ENCODE measurements at places on chromosomes 6 and 20.

DNA sequence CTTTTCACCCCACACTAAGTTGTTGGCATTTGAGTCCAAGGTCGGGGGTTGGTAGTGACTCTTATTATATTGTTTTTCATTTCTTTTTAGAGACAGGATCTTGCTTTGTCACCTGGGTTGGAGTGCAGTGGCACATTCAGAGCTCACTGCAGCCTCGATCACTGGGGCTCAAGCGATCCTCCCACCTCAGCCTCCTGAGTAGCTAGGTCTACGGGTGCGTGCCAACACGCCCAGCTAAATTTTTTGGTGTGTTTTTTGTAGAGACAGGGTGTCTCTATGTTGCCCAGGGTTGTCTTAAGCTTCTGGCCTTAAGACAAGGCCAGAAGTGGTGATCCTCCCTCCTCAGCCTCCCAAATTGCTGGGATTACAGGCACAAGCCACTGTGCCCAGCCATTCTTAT is 25.1 kb upstream of the TGM2 start:
- DNase-seq: no peak

GRCh38 chr20:14232650-14233049 is 104.8 kb downstream of the FLRT3 start:
- no peak for DNase-seq

DNA sequence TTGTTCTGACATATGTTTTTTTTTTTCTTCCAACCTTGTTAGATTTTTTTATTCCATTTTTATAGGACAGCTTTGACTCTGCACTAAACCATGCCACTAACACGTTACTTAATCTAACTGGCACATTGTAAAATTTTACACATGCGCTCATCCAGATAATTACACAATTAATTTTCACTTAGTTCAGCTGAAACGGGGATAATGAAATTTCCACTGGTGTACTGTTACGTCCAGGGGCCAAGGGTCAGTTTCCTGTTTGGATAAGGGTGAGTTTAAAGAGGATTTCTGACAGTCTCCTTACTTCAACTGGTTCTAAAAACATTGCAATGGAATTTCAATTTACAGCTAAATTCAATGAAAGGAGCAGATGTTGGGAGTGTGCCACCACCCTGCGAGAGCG is 221.8 kb upstream of the CEP162 start:
- no peak for DNase-seq

DNA sequence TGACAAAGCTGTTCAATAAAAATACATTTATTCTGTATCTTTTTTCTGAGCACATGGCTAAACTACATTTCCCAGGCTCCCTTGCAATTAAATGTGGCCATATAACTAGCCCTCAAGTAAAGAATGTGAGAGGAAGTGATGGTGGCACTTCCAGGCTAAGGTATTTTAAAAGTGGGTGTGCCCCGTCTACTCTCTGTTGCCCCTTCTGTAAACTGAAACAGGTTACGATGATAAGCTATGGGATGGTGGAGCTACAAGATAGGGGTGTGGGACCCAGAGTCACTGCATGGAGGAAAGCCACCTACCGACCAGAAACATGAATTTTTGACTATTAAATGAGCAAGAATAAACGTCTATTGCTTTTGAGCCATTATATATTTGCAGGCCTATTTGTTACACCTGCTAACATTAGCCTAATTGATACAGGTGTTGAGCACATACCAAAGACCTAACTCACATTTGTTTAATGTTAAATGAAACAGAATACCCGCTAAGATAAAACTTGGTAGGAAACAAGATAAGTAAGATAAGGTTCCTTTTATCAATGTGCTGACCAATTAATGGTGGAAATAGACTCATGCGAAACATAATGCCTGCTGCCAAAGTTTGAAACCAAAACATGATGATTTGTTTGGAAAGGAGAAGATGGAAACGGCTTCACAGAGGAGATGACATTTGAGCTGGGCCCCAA is 3.1 kb downstream of the FYN start:
- DNase-seq: no peak

DNA sequence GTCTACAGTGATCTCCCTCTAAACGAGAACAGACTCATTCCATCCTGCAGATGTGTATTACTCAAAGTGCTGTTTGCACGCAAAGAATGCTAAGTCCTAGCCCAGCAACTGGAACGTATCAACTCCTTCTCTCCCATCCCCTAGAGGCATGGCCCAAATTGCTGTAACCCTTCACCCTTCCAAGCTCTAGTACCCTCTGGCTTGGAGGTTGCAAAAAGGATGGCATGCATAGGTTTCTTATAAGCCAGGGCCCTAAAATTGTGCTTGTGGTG is 71.5 kb upstream of the TGM3 start:
- DNase-seq: no peak
